Central memory CD4-positive, alpha-beta T cell (primary cell): ENCODE measurements at places on chromosomes 3 and 15.

DNA sequence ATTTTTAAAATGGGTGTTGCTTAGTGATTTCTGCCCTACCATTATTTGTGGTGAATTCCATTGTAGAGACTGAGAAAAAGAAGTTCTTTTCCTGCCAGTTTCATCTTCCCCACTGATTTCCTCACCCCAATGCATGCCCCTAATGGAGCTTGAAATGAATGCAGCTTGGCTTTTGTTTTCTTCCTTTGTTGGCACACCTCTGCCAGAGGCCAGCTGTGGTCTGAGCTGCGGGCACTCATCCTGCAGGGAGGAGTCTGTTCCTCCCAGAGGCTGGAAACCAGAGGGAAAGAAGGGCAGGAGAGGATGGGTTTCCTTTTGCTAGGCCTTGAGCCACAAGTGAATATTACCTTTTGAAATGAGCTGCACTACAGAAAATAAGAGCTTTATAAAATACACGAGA lies 9.3 kb upstream of the ST8SIA2 start:
- DNase-seq = no peak

GRCh38 chr3:194103505-194103904 lies 32.4 kb upstream of the HES1 start:
- peak; percentile 68 for DNase-seq

DNA sequence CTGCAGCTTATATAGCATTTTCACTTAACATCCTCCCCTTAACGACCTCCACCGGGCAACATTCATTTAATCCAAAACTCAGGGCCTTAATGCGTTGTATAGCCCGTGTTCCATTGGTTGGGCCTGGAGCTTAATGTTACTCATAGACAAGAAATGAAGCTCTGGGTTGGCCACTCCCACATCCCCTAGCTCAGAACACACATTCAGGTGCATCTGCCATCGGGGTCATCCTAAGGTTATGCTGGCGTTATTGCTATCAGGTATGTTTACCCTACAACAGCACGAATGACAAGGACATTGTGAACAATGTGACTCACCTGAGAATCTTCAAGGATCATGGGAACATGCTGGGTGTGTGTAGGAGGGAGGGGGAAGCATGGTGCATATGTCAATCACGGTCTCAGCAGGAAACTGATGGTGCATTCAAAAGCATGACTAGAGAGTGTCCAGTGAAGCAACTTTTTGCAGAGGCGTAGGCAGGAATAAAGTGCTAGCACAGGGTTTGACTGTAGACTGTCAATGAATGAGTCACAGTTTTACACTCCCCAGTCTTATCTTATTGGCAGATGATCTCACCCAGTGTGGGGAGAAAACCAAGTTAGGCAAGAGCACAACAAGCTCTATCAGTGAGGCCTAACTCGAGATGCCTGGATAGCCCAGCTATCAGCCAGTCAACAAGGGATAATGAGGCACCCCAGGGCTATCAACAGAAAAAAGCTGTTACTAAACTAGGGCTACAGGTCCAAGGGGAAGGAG lies 402.1 kb upstream of the MCTP2 start:
- no peak for DNase-seq

GRCh38 chr3:194333212-194333980 lies 17.7 kb downstream of the CPN2 start:
- DNase-seq = peak; percentile 83

DNA sequence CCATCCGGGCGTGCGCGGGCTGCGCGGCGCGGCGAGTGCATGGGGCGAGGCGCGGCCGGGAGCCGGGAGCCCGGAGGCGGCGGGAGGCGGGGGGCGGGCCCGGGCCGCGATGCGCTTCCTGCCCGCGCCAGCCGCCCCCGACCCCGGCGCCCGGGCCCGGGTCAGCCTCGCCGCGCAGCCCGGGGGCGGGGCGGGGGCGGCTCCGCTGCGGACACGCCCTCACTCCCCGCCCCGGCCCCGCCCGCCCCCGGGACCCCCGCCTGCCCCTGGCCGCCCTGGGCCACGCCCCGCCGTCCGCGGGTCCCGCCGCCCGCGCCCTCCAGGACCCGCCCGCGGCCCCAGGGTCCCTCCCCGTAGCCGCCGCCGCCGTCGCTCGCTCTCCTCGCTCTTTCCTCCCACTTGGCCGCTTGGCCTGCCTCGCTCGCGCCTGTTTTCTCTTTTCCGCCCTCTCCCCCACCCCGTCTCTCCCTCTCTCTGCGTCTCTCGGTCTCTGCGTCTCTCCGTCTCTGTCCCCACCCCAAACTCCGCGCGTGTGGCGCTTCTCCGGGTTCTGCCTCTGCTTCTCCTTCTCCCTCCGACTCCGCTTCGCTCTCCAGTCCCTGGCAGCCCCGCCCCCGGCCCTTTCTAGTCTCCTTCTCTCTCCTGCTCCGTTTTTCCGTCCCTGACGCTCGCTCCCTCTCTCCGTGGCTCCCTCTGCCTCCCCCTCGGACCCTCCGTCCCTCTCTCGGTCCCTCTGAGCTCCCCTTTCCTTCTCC lies at the start of gene PLXND1:
Gene PLXND1, minus strand, starts transcription at position 41 of the 755 bp plus-strand sequence. Its CDS starts 37 bp downstream, at position 4.
- peak; percentile 28 for DNase-seq

DNA sequence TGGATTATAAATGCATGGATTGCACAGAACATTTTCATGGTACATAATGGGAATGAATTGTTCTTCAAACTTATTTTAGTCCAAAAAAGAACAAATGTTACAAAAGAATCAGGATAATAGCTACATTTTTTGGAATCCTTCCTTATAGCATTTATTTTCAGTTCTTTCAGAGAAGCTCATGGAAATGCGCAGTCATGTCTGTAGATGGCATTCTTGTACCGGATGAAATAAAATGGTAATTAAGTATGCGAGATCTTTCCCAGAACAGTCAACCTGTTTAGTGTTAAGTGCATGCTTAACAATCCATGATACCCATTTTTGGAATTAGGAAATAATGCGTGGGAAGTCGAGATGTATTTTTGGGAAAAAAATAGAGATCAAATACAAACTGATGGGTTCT lies 38.2 kb upstream of the GOLGA8B start:
- DNase-seq = no peak

GRCh38 chr15:61598655-61599054 lies 369.6 kb upstream of the RORA start:
- no peak for DNase-seq

DNA sequence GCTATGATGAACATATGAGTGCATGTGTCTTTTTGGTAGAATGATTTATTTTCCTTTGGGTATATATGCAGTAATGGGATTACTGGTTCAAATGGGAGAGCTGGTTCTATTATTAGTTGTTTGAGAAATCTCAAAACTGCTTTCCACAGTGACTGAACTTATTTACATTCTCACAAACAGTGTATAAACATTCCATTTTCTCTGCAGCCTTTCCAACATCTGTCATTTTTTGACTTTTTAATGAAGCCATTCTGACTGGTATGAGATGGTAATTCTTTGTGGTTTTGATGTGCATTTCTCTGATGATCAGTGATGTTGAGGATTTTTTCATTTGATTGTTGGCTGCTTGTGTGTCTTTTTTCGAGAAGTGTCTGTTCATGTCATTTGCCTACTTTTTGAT lies 1124.2 kb downstream of the NAALADL2 start:
- DNase-seq = no peak

DNA sequence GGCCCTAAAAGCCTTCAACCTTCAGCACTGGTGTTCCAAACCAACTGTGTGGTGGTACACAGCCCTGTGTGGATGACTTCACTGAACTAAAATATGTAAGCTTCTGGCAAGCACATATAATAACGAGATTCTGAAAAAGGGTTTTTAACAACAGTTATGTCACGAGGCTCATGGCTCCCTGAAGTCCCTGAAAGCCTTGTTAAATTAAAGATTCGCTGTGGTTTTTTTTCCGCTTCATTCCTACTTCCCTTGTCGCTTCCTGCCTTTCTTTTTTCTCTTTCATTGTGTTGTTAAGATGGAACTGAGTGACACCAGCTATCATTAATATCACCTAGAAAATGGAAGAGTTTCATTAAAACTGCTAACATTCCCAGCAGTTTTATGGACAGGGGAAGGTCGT lies 3.5 kb downstream of the RORA start:
- DNase-seq = no peak

DNA sequence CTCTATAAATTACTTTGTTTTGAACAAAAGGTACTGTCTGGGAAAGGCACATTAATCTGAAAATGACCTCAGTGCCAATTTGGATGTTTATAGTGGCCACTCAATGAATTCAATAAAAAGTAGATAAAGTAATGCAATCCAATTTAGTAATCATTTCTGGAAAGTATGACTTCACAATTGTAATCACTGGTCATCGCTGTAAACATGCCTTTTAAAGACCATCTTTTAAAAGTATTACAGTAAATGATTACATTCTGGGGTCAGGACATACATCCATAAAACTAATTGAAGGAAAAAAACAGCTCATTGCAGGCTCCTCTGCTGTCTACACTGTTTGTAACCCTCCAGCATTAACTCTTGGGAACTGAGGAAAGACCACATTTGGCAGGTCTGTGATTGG lies 43.2 kb downstream of the HRH1 start:
- DNase-seq = no peak

GRCh38 chr15:23787346-23788105 lies 100.4 kb upstream of the NDN start:
- DNase-seq = no peak

DNA sequence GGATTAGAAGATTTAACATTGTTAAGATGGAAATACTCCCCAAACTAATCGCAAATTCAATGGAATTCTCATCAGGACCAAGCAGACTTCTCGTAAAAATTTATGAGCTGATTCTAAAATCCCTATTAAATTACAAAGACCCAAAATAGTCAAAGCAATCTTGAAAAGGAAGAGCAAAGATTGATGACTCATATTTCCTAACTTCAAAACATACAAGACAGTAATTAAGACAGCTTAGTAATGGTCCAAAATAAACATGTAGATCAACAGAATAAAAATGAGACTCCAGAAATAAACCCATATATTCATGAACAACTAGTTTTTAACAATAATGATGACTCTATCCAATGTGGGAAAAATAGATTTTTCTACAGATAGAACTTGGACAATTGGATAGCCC lies 148.7 kb downstream of the SI start:
- no peak for DNase-seq

- DNase-seq = no peak
Observed at GRCh38 chr15:61393949-61394348, 164.8 kb upstream of the RORA start.

DNA sequence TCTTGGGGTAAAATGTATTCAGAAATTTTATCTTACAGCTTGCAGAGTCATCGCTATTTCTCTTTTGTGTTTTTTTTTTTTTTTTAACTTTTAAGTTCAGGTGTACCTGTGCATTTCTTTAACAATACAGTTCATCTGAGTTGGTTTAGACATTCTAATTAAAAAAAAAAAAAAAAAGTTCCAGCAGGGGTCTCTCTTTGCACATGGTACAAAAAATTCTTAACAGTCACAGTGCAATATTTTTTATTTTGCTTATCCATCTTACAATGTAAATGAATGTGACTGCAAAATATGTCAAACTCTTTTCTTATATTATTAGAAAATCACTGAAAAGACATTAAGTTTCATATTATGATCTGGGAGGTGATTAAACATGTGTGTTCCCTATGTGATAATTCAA lies 47.5 kb upstream of the SLC9A9 start:
- DNase-seq = no peak

- DNase-seq = peak; percentile 13
Observed at GRCh38 chr3:87167628-87168456, 59.3 kb upstream of the CHMP2B start.

- no peak for DNase-seq
Observed at GRCh38 chr3:139430493-139430892, 41.0 kb upstream of the COPB2 start.

DNA sequence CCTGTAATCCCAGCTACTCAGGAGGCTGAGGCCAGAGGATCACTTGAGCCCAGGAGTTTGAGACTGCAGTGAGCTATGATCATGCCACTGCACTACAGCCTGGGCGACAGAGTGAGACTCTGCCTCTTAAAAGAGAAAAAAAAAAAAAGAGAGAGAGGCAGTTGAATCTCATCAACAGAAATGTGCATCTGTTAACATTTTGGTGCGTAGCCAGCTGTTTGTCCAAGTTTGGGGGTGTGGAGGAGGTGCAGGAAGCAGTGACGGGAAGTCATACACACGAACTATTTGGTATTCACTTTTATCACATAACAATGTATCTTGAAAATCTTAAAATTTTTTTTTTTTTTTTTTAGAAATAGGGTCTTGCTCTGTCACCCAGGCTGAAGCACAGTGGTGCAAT lies 18.2 kb upstream of the CEMIP start:
- no peak for DNase-seq

DNA sequence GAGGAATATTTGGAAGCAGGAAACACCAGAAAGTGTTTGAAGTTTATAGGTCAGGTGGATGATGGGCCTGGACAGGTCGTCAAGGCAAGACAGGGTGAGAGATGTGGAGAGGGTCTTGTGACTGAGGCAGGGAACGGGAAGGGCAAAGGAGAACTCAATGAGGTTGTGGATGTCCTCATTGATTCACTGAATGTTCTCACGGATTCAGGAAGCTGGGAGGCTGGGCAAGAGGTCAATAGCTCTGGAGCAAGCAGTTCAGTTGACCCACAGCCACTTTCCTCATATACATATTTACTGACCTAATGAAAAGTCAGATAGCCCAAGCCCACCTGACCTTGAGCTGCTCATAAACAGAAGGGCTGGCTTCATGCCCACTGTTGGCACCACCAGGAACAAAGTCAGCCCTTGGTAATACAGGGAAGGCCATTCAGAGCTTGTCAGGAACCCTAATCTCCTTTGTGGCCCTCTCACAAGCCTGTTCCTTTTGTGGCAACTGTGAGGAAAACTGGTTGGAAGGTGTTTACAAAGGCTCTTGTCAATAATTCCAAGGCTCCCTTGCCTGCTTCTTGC lies 31.6 kb downstream of the ARRDC4 start:
- no peak for DNase-seq

- DNase-seq = no peak
Observed at GRCh38 chr3:103184772-103185171, 750.0 kb downstream of the ZPLD1 start.

DNA sequence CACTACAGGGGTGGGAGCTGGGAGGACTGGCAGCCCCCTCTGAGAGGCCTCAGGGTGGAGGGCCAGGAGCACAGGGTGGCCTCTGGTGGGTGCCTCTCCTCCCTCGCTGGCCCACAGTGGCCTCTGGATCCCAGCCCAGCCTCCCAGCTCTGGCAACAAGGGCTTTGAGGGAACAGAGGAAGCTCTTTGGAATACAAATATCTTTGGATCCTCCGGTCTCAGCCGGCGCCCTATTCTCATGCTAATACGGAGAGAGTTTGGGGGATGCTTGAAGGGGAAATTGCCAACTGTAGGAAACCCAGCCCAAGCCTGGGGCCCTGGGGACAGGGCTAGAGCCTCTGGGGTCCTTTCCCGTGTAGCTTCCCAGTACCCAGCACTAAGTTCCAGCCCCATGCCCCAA lies 33.4 kb upstream of the INSYN1 start:
- DNase-seq = no peak

DNA sequence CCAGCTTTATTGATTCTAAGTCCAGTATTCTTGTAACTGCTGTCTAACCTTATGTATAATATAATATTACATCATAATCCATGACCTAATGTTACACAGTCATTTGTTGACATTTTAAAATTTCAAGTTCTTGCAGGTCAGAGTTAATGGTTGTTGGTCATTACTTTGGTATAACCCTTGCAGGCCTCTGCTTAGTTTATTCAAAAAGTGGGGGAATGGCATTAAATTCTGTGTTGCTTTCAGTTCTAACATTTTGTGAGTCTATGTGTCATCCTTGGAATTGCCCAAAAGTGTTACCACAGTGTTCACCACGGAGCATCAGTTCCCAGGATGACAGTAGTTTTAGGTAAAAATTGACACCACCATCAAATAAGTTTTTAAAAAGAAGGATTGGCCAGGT lies 174.8 kb upstream of the BCL6 start:
- DNase-seq = no peak
